ENCODE measurements at places on chromosomes 6 and 20.

DNA sequence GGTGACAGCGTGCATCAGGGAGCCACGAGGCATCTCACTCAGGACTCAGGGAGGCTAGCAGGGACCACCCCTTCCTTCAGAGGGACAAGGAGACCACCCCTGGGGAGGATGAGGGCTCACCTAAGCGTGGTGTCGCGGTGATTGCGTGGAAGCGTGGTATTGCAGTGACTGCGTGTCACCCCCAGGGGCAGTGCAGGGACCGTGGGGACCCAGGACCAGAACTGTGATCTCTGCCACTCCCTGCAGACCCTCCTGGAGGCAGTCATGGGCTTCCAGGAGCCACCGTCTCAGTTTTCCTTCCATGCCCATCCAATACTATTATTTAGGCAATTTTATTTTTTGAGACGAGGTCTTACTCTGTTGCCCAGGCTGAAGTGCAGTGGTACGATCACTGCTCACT lies 147.1 kb downstream of the TAF4 start:
- no peak overlapping the region for H3K27ac ChIP-seq
- no peak overlapping the region for H3K4me3 ChIP-seq
- DNase-seq, result no peak
- H3K27me3 ChIP-seq, result peaks cover 21% of the 10 kb centered on the region
- H3K4me1 ChIP-seq, result no peaks in the 10 kb centered on the region
- no peaks in the 10 kb centered on the region for H3K36me3 ChIP-seq

DNA sequence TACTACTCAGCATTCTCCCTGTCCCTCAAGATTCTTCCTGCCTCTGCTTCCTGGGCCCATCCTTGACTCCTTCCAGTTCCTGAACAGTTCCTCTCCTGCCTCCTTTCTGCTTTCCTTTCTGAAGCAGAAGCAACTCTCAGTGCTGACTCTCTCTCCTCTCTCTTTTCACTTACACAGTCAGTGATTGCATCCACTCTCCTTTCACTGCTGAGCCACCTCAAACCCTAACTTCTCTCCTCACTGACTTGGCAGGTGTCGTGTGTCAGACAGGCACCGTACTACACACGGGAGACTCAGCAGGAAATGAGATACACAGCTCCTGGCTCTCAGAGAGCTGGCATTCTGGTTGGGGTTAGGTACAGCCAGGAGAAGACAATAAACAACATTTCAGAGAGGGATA lies 5.6 kb downstream of the ABHD16A start:
- H3K4me1 ChIP-seq, result peaks cover 35% of the 10 kb centered on the region
- H3K27me3 ChIP-seq, result no peaks in the 10 kb centered on the region
- DNase-seq, result no peak
- peaks cover 84% of the 10 kb centered on the region for H3K36me3 ChIP-seq

DNA sequence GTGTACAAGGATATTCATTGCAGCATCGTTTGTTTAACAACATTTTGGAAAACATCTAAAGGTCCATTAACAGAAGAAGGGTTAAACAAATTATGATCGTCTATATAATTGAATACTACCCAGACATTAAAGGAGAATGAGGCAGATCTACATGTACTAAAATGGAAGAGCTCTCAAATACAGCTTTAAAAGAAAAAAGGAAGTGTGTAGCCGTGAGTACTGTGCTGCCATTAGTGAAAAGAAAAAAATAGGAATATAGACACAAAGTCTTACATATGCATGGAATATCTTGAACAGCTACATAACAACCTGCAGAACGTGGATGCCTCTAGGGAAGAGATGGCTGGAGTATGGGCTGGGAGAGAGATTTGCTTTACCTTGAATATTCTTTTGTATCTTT lies 37.9 kb downstream of the PRDM1 start:
- peaks cover 8% of the 10 kb centered on the region for H3K27me3 ChIP-seq
- no peaks in the 10 kb centered on the region for H3K36me3 ChIP-seq
- no peak for DNase-seq
- H3K4me3 ChIP-seq, result no peak overlapping the region
- H3K27ac ChIP-seq, result no peak overlapping the region

DNA sequence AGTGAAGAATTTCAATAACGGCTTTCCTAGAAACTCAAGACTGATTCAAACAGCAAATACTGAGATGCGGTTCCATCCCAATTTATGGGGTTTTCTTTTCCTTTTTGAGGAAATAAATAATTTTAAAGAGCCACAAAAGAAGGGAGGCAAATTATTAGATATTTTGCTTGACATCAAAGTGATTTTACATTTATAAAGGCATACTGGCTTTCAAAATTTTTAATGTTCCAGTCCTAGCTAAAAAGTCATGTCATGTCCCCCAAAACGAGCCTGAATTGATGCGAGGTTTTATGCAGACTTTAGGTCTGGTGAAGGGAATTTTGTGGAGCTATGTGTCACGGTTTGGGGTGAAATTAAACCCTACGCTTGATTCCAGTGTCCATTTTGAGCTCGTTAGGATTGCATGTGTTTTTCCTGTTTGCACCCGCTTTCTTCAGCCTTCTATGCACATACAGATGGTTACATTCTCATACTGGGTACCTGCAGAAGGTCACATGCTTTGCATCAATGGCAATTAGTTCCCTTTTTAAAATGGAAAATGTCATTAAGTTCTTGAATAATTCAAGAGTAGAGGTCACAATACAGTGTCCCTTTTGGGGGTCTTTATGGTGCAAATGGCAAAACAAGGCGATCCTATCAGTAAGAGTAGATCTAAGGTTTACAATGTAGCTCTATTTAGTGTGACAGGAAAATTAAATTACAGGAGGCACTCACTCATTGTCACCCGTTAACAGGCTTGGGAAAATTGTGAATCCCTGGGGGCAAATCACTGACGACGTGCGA lies 17.3 kb downstream of the FOXA2 start:
- H3K27ac ChIP-seq, result no peak overlapping the region
- peaks cover 85% of the 10 kb centered on the region for H3K27me3 ChIP-seq
- H3K36me3 ChIP-seq, result no peaks in the 10 kb centered on the region

DNA sequence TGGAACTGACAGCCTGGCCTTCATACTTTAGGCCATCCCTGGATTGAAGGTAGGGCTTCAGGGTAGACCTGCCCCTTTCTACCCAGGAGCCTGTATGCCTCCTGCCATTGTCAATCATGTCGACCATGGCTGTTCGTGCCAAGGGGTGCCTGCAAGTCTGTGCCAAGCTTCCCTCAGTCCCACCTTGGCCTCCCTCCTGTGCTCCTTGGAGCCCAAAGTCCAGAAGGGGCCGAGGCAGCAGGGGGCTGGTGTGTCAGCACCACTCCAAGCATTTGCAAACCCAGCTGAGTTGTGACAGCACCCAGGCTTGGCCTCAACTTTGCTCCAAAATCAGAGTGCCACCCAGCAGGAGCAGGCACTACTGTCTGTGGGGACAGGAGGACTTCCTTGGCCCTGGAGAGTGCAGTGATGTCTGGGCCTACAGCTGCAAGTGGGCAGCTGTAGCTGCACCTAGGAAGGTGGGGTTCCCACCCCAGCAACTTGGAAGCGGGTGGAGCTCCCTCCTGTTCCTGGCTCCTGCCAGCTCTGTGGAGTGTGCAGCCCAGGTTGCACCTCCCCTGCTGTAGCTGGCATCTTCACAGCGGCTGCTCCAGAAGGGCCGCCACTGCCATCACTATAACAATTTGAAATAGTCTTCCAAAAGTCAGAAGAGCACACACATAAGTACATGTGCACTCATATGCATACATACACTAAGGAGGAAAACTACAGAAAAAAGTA lies 1719.3 kb downstream of the HACE1 start:
- no peak overlapping the region for H3K4me3 ChIP-seq
- no peak for DNase-seq
- no peaks in the 10 kb centered on the region for H3K36me3 ChIP-seq

GRCh38 chr6:20827798-20828197 lies 293.5 kb downstream of the CDKAL1 start:
- DNase-seq, result no peak
- H3K4me3 ChIP-seq, result no peak overlapping the region
- H3K36me3 ChIP-seq, result peaks cover 42% of the 10 kb centered on the region
- no peak overlapping the region for H3K27ac ChIP-seq
- no peaks in the 10 kb centered on the region for H3K27me3 ChIP-seq

DNA sequence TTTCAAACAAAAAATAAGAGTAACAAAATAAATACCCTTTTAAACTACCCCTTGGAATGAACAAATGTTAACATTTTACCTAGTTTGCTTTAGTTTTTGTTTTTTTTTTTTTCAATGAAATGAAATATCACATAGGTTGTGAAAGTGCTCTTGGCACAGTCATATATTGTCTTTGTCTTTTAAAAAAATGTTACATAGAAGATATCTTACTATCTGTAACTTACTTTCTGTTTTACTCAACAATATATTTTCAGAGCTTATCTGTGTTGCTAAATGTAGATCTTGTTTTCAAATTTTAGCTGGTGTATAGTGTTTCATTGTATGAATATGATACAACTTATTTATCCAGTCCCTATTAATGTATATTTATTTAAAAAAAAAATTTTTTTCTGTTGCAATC lies 8.6 kb downstream of the CEP57L1 start:
- no peaks in the 10 kb centered on the region for H3K27me3 ChIP-seq
- DNase-seq, result no peak
- H3K4me1 ChIP-seq, result peaks cover 3% of the 10 kb centered on the region

- H3K27ac ChIP-seq, result no peak overlapping the region
- no peaks in the 10 kb centered on the region for H3K4me1 ChIP-seq
- no peaks in the 10 kb centered on the region for H3K36me3 ChIP-seq
- no peak overlapping the region for H3K4me3 ChIP-seq
Measured at GRCh38 chr6:50467931-50468330, 245.4 kb upstream of the TFAP2D start.

DNA sequence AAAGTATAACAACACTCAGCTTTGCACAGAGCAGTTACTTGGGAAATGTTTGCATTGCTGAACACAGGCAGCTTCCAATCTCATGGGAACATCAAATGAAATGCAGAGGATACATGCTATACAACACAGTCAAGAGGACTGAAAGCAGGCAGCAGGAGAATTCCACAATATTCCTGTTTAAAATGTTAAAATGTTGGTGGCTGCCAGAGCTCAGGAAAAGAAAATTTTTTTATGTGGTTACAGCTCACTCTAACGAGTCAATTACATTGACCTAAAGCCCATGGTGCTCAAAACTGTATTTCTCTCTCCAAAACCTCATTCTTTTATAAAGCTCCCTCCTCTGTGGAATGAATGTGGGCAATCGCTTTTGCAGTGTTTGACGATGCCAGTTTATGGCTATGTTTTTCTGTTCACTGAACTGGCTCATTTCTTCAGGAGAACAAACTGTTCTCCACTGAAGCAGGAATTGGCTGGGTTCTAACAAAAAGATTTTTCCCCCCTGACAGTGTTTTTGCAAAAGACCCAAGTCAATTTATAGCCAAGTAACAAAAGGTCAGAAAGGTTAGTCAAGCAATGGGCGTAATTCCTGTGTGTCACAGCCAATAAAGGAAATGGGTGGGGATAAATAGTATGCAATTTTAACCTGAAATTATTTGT lies 69.0 kb downstream of the ZHX3 start:
- H3K4me1 ChIP-seq, result peaks cover 5% of the 10 kb centered on the region
- no peak overlapping the region for H3K4me3 ChIP-seq

DNA sequence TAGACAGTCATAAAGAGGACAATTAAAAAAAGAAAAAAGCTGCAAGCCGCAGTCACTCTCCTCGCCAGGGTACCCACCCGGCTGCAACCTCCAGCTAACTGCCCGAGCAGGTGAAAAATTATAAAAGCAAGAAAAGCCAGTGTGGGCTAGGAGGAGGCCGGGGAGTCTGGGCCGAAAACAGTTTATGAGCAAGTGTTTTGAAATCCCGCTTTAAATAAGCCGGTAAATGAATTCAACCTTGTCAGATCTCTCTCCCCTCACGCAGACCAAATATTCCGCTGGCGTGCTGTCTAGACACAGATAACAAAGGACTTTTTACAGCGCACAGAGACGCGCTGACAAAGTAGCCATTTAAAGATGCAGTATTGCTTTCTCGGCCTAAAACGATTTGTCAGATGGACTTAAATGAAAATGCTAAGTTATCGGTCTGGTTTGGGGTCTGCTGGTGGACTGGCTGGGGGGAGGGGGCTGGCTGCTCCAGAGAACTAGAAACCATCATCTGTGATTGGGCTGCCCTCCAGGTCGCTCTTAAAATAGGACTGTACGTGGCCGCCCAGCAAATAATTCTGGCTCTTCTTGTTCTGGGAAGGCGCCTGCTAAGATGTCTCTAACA lies 24.6 kb downstream of the PMEPA1 start:
- no peaks in the 10 kb centered on the region for H3K36me3 ChIP-seq
- H3K27ac ChIP-seq, result no peak overlapping the region
- DNase-seq, result no peak
- H3K4me3 ChIP-seq, result no peak overlapping the region

DNA sequence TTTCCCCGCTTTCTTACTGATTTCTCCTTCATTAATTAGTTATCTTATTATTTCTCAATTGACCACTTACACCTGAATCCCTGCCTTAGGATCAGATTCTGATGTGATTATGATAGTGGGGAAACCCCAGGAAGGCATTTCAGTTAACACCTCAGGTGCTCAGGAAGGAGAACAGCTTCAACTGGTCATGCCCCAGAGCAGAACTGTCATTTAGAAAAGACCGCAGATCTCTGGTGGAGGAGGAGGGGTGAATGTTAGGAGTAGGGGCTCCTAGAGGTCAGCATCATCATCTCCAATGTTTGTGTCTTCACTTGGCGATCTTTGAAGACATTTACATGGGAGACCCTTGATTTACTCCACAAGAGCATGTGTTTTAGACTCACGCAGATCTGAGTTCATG lies 44.5 kb downstream of the PROKR2 start:
- H3K27me3 ChIP-seq, result peaks cover 22% of the 10 kb centered on the region
- no peak for DNase-seq
- H3K4me1 ChIP-seq, result no peaks in the 10 kb centered on the region
- no peak overlapping the region for H3K27ac ChIP-seq
- H3K4me3 ChIP-seq, result no peak overlapping the region

DNA sequence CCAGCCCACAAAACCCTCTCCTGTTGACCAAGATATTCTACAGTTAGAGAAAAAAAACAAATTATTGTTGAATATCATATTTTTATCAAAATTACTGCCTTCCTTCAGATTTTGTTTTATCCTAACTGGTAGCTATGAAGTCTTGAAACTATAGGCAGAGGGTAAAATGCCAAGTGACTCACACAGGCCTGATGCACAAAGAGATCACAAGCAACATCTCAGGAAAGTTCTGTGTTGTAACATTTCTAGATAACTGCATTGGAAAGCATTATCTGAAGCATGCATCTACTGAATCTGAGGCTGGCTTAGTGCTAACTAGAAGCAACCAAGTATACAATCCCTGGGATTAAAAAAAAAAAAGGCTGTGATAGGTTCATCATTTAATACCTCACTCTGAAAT lies 134.2 kb downstream of the PKHD1 start:
- H3K27me3 ChIP-seq, result no peaks in the 10 kb centered on the region
- no peaks in the 10 kb centered on the region for H3K4me1 ChIP-seq
- H3K36me3 ChIP-seq, result no peaks in the 10 kb centered on the region
- DNase-seq, result no peak
- H3K27ac ChIP-seq, result no peak overlapping the region

GRCh38 chr6:39060467-39061160 lies 12.0 kb downstream of the GLP1R start:
- no peak for DNase-seq
- no peak overlapping the region for H3K4me3 ChIP-seq
- H3K4me1 ChIP-seq, result no peaks in the 10 kb centered on the region
- no peaks in the 10 kb centered on the region for H3K36me3 ChIP-seq
- H3K27ac ChIP-seq, result no peak overlapping the region
- H3K27me3 ChIP-seq, result peaks cover 31% of the 10 kb centered on the region
